ENCODE measurements at places on chromosomes 5 and 9.

DNA sequence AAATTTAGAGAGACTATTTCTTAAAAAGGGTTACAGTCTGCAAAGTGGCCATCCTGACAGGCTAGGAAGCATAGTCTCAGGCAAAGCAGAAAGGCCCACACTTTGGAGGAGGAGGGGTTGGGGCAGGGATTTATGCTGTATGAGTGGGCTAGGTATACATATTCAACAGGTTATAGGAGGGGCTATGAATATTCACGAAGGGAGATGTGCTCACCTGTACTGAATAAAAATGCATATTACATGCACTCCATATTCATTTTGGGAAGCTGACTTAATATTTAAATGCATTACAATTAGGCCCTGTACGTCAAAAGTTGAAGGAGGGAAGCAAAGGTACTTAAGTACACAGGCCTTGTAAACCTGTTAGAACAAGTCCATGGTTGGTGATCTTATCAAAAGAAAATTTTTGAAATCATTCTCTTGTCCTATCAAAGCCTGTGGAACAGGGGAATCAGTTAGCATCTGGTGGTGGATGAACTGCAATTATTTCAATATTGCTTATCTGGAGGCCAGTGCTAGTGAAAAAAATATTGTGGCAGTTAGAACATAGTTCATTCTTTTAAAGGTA, 1.6 kb downstream of the CENPP start:
- DNase-seq: no peak

DNA sequence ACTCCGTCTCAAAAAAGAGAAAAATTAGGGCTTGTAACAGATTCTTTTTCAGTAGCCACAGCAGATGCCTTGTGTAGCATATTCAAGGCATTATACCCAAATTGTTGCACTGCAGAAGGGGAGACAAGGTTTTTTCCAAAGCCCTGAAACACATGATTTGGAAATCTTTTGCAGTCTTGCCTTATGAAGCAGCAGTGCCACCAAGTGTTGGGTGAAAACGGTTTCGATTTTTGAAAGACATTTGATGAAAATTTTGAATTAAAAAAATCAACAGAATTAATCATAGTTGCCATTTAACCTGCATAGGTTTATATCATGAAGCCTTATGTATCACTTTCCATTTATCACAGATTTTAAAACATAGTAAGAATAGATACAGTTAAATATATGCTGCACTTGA, 479.5 kb downstream of the TAF11L14 start:
- no peak for DNase-seq

GRCh38 chr5:134439210-134439654, 27.6 kb upstream of the CDKN2AIPNL start:
- DNase-seq: no peak

GRCh38 chr9:11779971-11780370, 913.2 kb upstream of the TYRP1 start:
- DNase-seq: no peak

- no peak for DNase-seq
Observed at GRCh38 chr9:70111641-70112236, 68.1 kb downstream of the MAMDC2 start.

- DNase-seq: no peak
Observed at GRCh38 chr5:174204535-174205313, 159.2 kb downstream of the NSG2 start.

- no peak for DNase-seq
Observed at GRCh38 chr9:78788101-78788500, 491.2 kb downstream of the PSAT1 start.

- DNase-seq: no peak
Observed at GRCh38 chr5:73935719-73936118, 309.7 kb downstream of the ARHGEF28 start.

DNA sequence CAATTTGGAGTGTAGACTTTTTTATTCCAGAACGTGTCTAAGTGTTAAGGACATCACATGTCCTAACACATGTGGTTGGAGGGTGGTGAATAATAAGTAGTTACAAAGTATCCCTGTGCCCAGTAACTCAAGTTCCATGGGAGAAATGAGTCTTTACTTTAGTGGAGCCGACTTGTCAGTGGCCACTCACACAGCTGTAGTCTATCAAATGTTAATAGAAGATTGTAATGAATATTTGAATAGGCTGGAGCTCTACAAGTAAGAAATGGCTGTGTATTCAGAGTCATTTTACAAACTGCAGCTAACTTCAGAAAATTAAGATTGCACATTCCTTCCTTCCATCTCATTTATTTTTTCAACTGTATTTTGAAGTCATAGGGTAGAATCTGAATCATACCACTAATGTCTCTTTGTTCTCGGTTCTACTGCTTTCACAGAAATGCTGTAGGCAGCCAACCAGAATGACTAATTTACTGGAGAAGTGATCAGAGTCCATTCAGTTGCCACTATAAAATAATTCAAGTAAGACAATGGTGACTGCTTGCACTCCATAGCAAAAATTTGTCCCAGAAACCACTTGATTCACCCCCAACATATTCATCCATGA, 394.8 kb downstream of the NR2F1-AS1 start:
- DNase-seq: no peak

DNA sequence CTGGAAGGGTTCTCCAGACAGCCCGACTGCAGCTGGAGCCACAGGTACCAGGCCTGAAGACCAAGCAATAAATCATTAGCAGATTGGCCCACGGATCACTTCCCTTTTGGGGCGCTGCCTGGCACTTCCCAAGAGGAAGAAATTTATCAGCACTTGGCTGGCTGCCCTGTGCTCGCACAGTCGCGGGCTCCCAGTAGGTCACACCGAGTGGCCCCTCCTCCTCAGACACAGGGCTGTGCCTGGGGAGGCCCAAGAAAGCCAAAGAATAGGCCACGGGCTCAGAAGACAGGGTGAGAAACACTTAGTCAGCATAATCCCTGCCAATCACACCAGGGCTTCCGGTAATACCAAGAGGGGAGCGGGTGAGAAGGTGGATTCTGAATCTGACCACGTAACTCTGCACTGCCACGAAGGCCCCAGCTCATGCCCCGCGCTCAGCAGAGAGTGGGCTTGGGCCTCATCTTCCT, 115.7 kb upstream of the MSX2 start:
- no peak for DNase-seq

DNA sequence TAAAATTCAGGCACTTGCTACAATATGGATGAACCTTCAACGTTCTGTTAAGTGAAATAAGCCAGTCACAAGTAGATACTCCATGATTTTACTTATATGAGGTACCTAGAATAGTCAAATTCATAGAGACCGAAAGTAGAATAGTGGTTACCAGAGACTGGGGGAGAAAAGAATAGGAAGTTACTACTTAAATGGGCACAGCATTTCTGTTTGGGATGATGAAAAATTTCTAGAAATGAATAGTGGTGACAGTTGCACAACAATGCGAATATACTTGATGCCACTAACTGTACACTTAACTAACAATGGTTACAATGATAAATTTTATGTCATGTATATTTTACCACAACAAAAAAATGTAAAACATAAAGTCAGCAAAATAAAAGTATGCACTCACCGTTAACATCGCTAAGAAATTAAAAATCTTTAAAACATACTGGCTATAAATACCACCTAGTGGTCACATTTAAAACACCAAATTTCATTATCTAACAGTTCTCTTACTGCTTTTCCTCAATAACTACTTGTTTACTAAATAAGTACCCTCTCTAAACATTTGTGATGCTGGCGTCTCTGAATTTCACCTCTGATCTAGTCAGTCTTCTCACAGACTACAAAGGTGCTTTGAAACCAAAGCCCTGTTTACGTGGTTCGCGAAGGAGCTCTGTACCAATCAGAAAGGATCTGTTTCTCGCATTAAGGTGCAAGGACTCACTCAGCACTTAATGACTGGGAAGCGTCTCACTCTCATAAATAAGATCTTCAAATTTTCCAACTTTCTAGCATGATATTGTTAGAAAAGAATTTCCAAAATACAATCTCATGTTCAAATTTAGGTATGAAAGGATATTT, 22.7 kb downstream of the KIF3A start:
- DNase-seq: no peak

DNA sequence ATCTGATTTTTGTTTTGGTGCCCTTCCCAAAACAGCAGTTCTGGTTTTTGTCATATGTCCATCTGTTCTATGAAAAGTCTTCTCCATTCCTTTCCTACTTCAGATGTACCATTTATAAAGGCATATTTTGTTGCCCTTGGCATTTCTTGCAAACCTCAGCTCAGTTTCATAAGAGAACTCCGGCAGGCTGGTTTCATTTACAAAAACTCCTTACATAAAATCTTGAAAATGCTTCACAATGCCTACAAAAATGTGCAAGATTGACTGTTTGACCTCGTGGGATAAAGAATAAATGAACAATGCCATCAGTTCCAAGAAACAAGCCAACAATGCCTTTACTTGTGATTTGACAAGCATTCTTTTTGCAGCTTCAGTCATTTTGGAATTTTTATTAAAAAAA, 39.1 kb upstream of the CTNNAL1 start:
- no peak for DNase-seq

- no peak for DNase-seq
Observed at GRCh38 chr9:89458768-89459496, 39.0 kb downstream of the SEMA4D start.

DNA sequence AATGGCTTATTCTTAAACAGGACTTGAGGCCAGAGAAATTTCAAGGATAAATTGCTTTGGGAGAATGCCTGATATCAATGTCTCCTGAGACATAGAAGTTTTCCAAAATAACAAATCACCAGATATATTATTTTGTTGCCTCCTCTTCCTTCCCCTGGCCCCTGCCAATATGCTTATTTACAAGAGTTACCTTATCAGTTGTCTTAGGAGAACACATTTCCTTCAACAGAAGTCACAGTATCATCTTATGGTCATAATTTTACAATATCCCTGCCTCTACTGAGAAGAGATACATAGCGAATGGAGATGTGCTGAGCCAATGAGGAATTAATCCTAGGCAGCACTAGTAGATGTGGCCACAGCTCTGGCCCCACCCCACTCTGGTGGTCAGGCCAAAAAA, 43.1 kb downstream of the TMEM252 start:
- no peak for DNase-seq

DNA sequence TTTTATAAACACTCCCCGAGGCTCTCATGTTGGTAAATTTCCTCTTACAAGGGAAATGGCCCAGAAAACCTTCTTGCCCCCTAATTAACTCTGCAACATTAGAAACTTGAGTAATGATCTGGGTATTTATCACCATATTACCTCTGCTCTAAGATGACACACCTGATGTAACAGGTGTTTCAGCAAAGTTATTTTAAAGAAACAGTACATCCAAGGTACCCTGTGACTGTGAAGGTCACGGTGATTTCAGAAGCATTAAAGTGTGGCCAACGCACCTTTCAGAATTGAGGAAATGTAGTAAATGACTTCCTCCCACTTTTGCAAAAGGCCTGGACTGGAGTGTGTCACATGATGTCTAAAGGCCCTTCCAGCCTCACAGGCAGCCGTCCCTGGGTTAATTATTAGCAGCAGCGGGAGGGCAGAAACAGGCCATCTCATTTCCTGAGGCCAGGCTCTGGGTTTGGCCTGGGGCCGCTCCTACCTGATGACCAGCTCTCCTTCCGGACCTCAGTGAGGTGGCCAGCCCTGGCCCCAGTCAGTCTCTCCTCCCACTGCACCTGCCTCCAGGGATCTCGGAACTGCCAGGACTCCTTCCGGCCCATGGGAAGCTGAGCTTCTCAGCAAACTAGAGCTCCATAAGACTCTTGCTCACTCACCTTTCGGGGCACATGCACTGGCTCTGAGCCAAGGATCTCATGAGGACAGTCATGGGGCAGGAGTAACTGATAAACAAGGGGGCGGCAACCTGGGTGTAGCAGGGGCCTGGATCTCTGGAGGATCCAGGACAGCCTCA, 20.7 kb downstream of the PTPN3 start:
- no peak for DNase-seq

DNA sequence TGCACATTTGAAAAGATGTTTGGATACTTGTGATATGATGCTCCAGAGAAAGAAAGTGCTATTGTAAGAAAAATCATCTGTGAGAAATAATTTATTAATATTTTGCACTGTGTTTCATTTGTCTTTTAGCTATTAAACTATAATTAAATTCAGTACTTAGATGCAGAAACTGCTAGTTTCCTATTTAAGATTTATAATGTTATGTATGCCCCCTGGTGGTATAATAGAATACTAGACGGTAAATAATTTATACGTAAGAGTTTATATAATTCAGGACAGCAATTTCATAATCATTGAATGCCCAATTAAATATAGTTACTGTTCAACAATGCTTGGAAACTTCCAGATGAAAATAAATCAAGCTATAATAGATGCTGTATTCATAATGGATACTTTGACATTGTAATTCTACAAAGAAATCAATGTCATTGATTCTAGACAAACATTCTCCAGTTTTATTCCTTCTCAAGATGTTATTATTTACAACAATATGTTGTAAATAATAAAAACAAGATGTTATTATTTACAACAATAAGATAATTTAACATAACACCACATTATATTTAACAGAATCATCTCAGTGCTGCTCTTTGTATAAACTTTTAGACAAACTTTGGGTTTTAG, 101.0 kb downstream of the TMEM232 start:
- DNase-seq: no peak

GRCh38 chr9:89080193-89080592, 88.9 kb downstream of the S1PR3 start:
- no peak for DNase-seq

GRCh38 chr9:31683116-31683515, 701.3 kb upstream of the ACO1 start:
- DNase-seq: no peak

DNA sequence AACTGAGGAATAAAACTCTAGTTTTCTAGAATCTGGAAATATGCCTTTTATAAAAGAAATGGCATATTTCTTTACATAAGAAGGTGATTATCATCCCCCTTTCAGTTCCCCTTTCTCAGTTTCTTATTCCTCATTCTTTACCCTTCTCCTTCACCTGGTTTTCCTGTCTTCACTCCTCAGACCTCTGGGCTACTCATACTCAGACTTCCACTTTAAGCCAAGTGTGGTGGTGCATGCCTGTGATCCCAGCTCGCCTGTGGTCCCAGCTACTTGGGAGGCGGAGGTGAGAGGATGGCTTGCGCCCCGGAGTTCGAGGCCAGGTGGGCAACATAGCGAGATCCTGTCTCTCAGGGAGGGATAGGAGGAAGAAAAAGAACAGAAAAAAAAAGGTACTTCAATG, 57.2 kb downstream of the RANBP6 start:
- DNase-seq: no peak

- DNase-seq: no peak
Observed at GRCh38 chr9:134125413-134126095, 10.3 kb upstream of the WDR5 start.

DNA sequence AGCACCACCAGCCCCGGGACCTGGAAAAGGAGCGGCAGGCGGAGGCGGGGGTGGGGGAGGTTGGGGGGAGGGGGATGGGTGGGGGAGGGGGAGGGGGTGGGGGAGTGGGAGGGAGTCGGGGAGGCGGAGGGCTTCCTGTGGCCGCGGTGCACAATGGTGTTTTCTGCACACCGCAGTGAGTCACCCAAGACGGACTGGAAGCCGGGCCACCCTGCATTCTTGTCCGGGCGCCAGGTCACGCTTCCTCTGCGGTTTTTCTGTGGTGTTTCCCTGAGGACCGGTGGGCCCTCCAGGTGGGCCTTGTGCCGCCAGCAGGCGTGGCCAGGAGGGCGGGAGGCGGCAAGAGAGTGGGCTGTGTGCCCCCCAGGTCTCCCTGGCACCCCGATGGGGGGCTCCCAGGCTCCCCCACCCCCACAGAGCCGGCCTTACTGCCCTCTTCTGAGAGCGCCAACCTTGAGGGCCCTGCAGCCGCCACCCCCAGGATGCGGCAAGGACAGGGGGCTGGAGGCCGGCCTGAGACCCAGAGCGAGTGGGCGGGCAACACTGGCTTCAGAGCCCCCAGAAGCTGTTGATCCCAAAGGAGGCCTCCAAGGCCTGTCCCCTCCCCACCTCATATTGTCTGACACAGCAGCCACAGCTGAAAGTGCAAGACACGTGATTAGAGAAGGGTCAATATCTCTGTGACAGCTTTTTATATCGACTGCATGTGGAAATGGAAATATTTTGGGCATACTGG, 11.1 kb downstream of the EXD3 start:
- DNase-seq: no peak

All from type B pancreatic cell (in vitro differentiated cells).